ENCODE measurements at places on chromosomes 3 and 15.

GRCh38 chr3:13075318-13075717 is 2.1 kb upstream of the IQSEC1 start:
- DNase-seq = no peak

DNA sequence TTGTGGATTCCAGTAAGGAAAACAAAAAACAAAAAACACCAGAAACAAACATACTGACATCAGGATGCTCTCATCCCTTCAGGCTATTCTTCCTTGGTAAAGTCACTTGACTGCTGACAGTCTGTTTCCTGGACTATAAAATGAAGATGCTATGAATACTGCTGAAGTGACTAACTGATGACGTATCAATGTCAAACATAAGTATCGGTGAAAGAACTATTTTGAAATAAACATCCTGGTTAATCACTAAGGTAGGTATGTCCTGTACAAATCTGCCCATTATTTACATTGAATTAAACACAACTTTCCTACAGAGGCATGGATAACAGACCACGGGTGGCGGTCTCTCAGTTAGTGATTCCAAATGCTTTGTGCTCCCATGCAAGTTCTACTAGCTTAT is 45.9 kb downstream of the CHAC1 start:
- DNase-seq = no peak

GRCh38 chr3:28590216-28590615 is 241.6 kb upstream of the AZI2 start:
- no peak for DNase-seq

- no peak for DNase-seq
Measured at GRCh38 chr3:85796140-85796539, 837.4 kb downstream of the CADM2 start.

- peak; percentile 91 for DNase-seq
Measured at GRCh38 chr3:101676216-101676764, 642 bp downstream of the ZBTB11 start.

GRCh38 chr3:10514407-10515069 is 9.2 kb upstream of the ATP2B2 start:
- DNase-seq = no peak

- DNase-seq = no peak
Measured at GRCh38 chr3:4711680-4711992, 218.5 kb downstream of the ITPR1 start.

DNA sequence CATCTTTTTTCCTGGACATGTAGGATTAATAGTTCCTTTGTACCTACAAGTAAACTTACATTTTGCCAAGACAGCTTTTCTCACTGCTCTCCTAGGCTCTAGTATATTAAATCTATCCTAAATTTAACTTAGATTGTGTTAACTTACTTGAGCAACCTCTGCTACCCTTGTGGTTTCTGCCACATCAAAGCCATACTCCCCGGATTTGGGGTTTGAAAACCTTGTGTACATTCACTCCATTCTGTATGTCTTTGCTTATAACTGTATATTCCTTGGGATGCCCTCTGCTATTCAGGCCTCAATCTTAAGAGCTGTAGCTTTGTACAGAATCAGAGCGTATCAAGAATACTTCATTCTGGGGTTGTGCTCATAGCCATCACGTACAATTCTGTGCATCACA is 60.4 kb downstream of the ARIH1 start:
- no peak for DNase-seq

GRCh38 chr3:136862617-136863322 is 762 bp downstream of the NCK1 start:
- DNase-seq = peak; percentile 14

GRCh38 chr15:39999538-40000200 is 39.3 kb downstream of the SRP14 start:
- no peak for DNase-seq

DNA sequence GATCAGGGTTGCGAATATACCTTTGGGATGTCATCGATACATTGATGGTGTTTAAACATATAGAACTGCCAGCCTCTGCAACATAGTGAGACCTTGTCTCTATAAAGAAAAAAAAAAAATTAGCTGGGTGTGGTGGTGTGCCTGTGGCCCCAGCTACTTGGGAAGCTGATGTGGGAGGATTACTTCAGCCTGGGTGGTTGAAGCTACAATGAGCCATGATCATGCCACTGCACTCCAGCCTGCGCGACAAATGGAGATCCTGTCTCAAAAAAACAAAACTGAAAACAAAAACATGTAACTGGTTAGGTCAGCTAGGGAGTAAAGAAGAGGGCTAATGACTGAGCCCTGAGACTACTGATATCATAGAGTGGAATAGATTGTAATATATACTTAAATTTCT is 30.7 kb upstream of the MGA start:
- no peak for DNase-seq

DNA sequence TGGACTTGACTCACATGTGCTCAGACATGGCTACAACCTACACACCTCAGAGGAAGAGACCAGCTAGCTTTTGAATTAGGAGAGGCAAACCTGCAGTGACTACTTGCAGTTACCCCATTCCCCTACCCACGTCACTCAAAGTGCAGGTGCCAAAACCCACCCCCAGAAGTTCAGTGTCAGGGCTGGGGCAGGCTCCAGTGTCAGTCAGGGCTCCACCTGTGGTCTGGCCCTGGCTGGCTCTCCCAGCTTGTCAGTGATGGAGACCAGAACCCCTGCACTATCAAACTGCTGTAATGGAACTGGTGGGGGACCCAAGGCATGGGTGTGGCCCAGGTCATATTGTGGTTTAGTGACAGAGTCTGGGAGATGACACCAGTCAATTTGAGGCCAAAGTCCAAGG is 32.6 kb upstream of the SLC41A3 start:
- DNase-seq = no peak

DNA sequence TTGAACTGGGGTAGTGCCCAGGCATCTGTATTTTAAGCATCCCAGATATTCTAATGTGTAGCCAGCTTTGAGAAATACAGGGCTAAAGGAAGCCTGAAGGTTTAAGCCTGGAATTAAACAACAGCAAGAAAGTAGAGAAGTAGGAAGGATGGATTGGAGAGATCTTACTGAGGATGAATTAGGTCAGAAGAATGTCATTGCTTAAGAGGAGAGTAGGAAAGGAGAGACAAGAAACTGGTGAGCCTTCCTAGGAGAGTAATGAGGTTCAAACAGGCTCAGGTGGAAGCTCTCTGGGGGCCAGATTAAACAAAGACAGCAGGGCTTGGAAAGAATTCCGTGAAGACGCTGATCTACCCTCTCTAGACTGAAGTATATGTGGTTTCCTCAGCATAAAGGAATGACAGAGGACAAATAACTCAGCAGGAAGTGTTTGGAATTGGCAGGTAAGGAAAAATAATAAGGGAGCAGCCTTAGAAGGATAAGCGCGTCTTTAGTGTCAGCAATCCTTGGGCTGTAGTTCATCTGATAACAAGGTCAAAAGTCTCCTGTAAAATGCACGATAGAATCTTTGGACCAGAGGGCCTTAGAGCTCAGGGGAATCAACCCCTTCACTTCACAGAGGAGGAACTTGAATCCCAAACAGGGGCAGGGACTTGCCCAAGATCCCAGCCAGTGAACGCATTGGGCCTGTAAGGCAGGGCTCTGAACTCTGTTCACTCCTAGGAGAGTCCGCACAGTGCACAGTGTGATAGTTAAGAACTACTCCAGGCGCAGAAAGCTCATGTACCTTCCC is 90.9 kb downstream of the TP63 start:
- DNase-seq = no peak

DNA sequence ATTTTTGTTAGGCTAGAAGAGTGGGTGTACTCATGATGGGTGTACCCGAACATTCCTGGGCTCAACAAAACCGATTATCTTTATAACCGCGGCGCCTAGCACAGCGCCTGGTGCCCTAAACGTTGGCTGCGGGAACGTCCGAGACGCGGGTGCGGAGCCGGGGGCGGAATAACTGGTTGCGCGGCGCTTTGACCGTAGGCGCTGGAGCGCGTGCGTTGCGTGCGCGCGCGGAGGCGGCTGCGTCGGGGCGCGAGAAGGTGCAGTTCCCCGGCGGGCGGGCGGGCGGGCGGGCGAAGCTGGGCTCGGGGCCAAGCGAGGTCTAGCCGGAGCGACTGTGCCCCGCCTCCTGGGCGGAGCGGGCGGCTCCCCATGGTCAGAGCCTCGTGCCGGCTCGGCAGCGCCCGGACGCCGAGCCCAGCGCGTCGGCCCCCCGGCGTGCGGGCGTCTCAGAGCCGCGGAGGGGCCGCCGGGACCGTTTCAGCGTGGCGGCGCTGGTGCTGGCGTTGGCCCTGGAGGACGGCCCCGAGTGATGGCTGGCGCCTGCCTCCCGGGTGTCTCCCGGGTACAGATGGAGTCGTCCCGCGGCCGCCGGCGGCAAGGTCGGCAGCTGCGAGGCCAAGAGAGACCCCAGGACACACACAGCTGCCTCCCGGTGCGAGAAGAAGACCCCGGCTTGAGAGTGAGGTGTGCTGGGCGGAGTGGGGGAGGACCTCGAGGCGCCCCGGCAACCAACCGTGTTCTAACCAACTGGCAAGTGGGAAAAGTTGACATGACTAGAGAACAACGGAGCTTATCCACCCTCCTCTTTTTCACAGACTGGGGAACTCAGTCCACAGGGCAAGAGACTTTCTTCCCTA is at the start of gene PLAAT1:
Gene PLAAT1, plus strand, starts transcription at position 373 of the 857 bp plus-strand sequence. CDS start 14,429 bp downstream, outside the sequence.
- DNase-seq = no peak

GRCh38 chr3:172717493-172718088 is 6.7 kb upstream of the NCEH1 start:
- DNase-seq = no peak

DNA sequence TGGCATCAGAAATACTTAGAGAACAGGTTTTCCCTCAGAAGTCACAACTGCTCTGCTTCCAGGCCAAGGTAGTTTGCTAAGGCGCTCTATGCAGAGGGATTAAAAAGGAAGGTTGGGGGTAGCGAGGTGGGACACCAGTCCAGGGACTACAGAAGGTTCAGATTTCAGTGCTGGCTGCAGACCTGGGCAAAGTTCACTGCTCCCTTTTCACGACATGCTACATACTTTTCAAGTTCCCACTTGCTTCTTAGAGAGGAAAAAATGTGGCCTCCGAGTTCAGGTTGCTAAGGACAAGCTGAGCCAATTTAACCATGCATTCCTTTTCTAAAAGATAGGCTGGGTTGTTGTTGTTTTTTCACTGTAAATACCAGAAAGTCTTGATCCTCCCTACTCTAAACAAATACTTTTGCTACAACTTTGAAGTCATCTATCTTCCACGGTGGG is 158.6 kb upstream of the NR2F2 start:
- no peak for DNase-seq

DNA sequence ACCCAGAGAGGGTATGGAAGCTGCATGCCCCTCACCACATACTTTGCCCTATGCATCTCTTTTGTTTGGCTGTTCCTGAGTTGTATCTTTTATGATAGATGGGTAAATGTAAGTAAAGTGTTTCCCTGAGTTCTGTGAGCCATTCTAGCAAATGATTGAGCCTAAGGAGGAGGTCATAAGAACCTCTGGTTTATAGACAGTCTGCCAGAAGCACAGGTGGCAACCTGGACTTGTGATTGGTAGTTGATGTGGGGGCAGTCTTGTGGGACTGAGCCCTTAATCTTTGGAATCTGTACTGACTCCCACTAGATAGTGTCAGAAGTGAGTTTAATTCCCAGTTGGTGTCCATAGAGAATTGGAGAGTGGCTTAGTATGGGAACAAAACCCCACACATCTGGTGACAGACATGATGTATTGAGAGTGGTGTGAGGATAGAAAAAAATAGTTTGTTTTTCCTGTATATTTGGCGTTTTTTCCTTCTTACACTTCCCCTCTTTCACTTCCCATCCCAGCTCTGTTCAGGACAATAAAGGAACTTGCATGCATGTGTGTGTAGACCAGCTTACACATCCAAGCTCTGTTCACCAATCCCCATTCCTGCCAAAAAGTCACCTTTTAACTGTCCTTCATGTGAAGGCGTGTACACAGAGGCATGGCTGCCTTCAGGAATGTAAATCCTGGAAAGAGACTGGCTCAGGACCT is 38.1 kb upstream of the SPPL2A start:
- DNase-seq = no peak

DNA sequence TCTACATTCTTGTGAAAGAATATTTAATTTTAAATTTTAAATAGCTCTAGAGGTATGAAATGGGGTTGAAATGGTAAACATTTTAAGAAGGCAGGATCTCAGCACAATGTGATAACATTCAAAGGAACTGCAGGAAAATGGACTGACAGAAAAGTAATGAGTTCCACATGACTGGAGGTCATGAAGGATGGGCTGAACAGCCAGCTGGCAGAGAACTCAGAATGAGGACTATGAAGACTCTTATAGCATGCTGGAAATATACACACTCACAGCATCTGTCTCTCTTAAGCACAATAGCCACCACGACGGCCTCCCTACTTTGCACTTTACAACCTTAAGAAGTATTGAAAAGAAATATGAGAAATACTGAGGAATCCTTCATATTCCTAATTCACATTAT is 94.7 kb downstream of the TNIK start:
- DNase-seq = no peak

- DNase-seq = no peak
Measured at GRCh38 chr3:25582242-25582641, 82.5 kb downstream of the TOP2B start.

DNA sequence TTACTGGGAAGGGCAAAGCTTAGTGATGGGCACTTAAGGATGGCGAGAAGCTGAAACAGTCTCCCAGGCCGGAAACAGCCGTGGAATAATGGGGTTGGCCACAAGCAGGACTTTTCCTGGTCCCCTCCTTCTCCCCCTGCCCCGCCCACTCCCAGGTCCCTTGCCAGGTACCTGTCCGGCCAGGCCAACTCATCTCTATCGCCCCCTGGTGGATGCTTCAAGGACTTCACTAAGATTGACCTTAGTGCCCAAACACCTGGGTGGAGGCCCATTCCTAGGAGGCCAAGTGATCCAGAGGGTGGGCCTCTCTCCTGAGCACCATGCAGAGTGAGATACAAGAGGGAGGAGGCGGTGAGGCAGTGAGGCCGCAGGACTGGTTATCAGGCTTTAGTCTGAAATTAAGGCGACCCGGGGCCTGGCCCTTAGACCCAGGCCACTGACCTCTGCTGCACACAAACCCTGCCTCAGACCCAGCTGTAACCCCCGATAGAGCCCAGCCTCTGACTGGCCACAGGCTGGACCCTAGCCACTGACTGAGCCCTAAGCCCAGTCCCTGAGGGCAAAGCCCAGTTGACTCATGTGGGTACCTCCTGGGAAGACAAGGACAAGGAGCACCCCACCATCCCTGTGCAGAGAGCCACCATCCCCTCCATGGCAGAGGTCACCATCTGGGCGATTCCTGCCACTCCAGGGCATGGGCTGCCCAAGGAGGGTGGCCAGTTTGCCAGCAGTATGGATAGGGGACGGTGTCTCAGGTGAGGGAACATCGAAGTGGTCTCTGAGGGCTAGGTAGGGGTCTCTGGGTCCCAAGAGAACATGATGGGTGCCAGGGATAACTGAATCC is 37.6 kb downstream of the VIPR1 start:
- peak; percentile 25 for DNase-seq

GRCh38 chr3:125965505-125965904 is 3.5 kb upstream of the ROPN1B start:
- DNase-seq = no peak

All from stimulated activated CD8-positive, alpha-beta memory T cell treated with anti-CD3 and anti-CD28 coated beads, Interleukin-7, amount 100 ng/mL, for 24 hours (primary cell).